ENCODE measurements at places on chromosomes 5 and 9.

GRCh38 chr5:57032151-57032551, 80.2 kb upstream of the MIER3 start:
- no peak for DNase-seq

GRCh38 chr5:142783601-142784341, 13.6 kb downstream of the ARHGAP26 start:
- no peak for DNase-seq

DNA sequence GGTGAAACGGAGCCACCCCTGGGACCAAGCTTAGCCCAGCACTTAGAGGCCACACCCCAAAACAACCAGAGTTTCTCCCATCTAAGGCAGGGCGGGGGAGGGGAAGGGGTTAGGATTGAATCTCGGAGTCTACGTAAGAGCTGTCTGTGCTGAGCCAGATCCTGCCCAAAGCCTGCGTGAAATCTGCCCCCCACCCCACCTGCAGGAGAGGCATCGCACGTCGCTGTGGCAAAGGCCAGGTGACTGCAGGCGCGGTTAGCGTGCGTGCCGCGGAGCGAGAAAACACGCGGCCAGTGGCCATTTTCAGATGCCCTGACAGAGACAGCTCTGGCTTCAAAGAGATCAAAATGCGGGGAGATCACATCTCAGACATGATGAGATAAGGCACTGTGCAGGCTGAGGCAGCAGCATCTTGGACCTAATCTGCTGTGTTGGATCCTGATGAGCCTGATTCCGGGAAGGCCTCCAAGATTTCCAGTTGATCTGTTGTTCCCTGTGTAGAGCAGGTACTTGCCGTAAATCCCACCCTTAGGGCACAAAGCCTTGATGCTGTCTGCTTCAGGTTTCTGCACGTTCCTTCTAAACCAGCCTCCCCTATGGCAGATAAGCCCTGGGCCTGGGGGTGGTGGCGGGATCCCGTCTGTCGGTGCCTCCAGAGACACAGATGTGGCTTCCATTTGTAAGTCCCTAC, 2.5 kb upstream of the QSOX2 start:
- DNase-seq = no peak

DNA sequence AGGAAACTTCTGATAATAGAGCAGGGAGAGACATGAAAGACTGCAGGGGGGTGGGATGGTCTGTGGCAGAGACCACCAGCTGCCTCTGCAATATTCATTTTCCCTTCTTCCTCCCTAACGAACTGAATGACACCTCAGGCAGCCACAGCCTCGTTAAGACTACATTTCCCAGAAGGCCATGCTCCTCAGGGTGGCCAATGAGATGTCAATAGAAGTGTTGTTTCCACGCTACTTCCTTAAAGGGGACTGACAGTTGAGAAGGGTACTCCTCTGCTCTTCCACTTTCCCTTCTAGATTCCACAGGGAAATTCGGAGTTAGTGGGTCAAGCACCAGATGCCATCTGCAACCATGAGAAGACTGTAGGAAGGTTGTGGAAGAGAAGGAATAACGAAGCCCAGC, 52.0 kb upstream of the DAPK1 start:
- DNase-seq = peak; percentile 13

DNA sequence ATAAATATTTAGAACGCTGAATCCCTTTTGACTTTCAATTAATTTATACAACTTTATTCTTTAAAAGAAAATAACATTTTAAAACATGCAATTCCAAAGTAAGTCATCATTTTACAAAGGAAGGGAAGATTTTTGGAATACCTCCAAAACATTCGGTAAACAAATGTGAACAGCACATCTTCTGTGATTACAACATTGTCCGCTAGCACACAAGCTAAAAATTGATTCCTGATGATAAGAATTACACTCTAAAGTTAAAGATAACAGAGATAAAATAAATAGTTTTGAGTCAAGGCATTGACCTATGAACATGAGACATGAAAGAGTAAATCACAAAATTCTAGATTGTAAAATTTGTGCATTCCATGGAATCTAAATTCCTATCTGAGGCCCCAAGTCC, 56.2 kb upstream of the TRAF1 start:
- DNase-seq = no peak

- no peak for DNase-seq
Observed at GRCh38 chr9:69932901-69933300, 110.7 kb upstream of the MAMDC2 start.

DNA sequence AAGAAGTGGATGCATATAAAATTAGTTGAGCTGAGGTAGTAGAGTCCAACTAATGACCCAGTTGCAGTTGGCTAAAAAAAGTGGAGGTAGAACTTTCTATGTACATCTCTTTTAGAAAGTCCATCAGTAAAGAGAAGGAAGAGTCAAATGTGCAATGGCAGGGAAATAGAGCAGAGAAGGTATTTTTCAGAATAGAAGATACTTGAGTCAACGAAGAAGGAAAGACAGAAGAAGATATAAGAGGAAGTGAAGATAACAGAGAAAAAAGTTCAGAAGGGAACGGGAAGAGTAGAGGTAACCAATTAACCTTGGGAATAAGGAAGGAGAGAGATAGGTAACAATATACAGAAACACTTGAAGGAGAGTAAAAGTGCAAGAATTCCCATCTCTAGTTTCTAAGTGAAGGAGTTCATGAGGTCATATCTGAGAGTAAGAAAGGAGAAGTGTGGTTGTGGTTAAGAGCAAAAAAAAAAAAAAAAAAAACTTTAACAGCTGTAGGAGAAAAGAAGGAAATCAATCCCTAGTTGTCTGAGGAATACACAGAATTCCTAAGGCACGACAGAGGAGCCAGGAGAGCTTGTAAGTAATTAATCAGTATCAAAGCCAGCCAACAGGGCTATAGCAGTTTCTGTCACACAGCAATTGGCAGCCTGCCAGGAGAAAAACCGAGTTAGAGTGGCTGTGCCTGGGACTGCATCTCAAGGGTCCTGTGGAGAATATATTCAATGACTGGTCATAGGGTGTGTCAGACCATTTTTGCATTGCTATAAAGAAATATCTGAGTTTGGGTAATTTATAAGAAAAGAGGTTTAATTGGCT, 61.0 kb downstream of the ARL15 start:
- no peak for DNase-seq

DNA sequence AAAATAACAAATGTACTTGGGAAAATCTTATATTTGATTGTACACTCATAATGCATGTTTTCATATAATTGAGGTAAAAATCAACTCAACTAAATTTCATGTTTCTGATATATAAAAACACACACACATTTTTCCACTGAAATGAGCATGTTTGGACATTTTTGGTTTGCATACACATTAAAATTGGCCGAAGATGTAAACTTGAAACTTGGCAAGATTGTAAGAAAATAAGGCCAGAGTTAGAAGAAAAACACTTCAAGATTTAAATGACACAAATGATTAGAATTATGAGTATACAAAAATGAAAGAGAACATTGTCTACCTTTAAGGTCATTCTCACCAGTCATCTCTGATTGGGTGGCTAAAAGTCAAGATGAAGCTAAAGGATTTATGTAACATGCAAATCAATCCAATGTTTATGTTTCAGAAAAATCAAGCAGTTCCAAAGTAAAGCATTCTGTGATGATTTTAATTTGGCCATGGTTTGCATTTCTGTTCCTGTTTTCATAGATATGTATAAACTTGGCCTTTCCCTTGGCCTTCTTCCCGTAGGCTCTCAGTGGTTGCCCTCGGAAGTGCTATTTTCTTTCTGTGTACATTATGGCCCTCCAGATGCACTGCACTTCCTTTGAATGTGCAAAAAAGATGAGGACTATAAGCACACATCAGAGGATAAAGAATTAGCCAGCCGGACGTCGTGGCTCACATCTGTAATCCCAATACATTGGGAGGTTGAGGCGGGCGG, 1105.4 kb upstream of the DMAC1 start:
- DNase-seq = no peak

DNA sequence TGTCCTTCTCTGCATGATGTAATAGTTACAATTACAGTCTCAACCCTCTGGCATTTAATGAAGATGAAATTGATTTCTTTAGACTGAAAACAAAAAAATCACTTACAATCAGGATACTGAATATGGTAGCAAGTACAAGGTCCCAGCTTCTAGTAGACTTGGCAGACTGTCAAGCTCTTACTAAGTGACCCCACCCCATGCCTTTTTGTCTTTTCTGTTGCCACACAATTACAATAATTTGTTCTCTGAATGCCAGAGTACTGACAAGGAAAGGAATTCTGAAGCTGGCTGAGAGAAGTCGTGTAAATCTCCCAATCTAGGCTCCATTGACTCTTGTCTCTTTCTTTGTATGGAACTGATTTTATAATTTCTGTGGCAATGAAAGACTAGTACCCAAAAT, 154.2 kb downstream of the TMC1 start:
- no peak for DNase-seq

DNA sequence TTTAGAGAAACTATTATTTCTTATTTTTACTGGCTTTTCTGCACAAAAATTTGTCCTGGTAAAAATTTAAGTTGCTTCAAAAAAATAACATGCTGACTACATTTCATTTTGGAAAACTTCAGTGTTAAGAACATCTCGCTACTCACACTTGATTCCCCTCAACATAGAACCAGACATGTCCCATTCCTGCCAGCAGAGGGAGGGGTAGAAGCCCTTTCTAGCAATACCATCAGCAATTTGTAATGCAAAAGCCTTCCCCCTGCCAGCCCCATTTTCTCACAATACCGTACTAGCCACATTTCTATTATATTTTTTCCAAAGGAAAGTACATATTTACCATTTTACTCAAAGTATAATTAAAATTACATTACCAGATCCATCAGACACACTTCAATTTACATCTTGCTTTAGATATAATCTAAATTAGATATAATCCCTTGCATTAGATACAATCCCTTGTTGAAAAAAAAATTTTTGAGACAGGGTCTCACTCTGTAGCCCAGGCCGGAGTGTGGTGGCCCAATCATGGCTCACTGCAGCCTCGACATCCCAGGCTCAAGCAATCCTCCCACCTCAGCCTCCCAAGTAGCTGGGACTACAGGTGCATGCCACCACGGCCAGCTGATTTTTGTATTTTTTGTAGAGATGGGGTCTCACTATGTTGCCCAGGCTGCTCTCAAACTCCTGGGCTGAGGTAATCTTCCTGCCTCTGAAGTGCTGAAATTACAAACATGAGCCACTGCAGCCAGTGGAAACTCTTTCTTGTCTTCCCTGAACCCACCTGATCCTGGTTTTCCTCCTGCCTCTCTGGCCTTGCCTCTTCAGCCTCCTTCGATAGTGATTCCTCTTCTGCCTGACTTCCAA, 39.6 kb upstream of the IDNK start:
- no peak for DNase-seq

GRCh38 chr5:179284751-179285631, 60.3 kb downstream of the ADAMTS2 start:
- no peak for DNase-seq

GRCh38 chr9:34717996-34718614, 8.2 kb upstream of the CCL21 start:
- DNase-seq = no peak

DNA sequence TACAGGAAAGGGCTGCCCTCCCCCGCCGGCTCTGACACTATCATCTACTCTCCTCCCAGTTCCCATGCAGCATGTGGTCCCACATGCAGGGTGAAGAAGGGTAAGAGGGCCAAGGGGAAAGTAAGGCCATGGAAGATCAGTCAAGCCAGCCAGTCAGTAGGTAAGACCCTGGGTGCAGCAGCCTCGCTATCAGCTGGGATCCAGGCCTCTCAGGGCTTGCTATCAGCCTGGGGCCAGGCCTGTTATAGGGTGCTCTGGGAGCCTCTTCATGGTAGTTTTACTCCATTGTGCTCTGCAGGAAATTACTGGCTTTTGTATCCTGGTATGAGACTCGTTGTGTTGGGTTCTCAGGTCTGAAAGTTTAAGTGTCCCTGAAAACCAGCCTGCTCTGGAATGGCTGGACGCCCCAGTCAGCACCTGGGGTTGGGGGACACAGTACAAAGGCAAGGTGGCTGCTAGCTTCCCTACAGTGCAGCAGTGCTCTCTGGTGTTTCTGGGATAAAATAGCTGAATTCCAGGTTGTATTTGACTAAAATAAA, 21.4 kb downstream of the SLC22A4 start:
- no peak for DNase-seq

DNA sequence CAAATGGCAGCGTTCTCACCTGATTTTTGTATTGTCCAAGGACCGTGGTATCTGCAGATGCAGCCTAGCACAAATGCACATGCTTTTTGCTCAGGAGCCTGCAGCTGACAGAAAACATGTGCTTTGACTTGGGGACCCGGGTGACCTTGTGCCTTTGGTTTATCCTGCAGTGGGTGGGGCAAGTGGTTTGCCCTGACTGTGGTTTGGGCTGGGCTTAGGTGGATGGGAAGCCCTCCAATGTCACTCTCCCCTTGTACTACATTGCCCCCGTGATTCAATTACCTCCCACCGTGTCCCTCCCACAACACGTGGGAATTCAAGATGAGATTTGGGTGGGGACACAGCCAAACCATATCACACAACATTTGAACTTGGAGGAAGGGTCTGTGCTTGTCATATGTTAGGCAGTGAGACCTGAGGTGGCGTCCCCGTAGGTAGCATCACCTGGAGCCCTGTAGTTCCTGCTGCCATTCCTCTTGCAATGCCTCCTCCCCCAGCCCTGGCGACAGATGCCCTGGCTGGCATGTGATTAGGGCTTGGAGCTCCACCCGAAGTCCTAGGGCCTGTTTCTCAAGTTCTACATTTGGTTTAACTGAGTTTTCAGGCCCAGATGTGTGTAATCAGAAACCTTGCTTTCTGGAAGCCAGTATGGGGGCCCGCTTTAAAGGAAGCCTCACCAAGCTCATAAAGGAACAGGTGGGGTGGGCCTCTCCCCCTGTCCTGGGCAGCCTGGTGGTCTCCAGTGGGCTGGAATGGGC, 2.1 kb downstream of the ANKRD33B start:
- no peak for DNase-seq

GRCh38 chr5:625516-625915, 13.4 kb downstream of the CEP72 start:
- DNase-seq = no peak

GRCh38 chr9:137956688-137957385, 79.3 kb downstream of the CACNA1B start:
- DNase-seq = no peak

- DNase-seq = no peak
Observed at GRCh38 chr9:133716564-133717112, 21.5 kb downstream of the SARDH start.

DNA sequence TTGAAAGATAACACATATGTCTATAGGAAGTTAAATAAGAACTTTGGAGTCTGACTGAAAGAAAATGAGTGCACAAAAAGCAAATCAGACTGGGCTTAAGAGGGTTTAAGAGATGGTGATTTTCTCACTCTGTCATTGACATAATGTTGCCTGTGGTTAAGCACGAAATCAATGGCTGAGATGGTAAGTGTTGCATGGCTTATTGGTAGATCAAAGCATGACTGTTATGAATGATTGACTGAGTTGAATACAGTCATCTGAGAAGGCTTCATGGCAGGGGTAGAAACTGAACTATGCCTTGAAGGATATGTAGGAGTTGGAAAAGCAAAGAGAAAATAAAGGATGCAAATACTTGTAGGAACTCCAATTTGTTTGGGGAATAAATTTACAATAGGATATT, 136.6 kb downstream of the PLPPR1 start:
- no peak for DNase-seq

- DNase-seq = no peak
Observed at GRCh38 chr5:17396247-17396646, 101.8 kb upstream of the TAF11L2 start.

Data from anterior cingulate cortex (tissue), 58 donors.